Right lobe of liver (tissue), 6 donors: ENCODE measurements at places on chromosomes 4 and X. TPM values are rescaled to one million over a fixed set of nuclear protein-coding genes. Genes with fewer than 3 reads are reported as not detected.

- no peak for DNase-seq
Measured at GRCh38 chr4:115780268-115780667, 666.8 kb upstream of the NDST4 start.

DNA sequence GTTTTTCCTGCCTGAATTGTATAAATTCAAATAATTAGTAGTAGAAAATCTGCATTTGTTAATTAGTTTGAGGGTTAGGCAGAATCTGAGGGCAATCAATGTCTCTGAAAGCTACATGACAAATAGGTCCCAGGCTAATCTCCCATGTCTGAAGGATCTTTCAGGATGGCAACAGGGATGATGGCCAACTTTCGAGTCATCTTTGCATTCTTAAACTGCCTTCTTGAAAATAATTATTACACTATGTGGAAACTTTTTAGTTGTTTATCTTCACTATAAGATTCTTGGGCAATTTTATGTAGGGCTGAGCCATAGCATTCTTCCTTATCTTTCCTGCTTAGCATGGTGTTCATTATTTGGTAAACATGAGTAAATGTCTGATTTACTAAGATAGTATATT, 490.3 kb upstream of the EPHA5 start:
- no peak for DNase-seq

IL3RA gene
- 0.46 TPM for total RNA-seq

DNA sequence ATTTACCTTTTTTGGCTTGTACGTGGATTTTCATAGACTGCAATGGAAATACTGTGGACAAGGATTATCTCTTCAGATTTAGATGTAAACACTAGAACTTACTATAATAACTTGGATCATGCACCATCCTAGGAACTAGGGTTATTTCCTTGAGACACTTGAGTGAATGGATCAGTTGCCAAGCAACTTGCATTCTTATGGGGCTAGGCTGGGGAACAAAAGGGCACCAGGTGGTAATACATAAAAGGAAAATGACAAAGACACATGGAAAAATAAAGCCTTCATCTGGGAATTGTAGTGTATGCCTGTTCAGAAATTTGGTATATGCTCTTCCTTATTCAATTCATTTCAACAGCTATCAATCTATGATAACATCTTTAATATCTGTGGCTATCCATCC, 247.1 kb downstream of the SPRY1 start:
- no peak for DNase-seq

GRCh38 chr4:74056114-74056857, 17.8 kb upstream of the CXCL3 start:
- no peak for DNase-seq

DNA sequence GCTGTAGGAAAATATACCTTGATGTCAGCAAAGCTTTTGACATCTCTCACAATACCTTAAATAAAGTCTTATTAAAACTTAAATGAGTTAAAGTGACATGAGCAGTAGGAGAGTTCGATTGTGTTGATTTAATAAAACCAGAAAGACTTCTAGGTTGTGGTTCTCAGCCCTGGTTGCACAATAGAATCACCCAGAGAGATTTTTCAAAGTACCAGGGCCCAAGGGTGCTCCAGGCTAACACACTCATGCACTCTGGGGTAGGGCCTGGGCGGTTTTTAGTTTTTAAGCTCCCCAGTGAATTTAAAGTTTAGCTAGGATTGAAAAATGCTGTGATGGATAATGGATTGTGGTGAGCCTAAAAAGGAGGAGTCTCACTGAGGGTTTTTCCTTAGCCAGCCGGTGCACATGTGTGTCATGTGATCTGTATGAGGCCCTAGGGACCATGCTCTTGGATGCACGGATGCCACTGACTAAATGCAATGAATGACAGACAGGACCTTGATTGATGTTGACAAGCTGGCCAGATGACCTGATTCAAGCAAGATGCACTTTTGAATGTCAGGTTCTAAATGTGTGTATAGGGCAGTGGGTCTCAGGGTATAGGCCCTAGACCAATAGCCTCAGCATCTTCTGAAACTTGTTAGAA, 185.0 kb downstream of the PTTG2 start:
- no peak for DNase-seq
